ENCODE measurements at places on chromosomes 6 and 20.
A peak's percentile ranks its signal among the peaks of the same experiment; 100 is the strongest.

DNA sequence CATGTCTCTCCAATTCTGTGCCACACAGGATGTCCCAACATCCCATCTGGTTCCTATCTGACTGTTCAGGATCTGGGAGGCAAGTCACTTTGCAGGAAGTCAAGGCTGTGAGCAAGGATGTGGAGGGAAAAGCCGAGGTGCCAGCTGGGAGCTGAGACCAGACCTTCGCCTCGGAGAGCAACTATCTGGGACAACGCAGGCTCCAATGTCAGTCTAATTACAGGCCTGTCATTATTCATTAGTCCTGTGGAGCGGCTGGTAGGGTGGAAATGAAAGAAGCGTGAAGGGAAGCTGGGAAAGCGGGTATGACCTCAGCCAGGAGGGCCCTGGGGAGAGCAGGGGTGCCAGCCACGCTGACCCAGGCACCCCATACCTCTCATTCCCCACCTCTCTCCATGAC lies 147.3 kb downstream of the UNC5CL start:
- no peak for DNase-seq

- no peak for DNase-seq
Observed at GRCh38 chr6:75171986-75172385, 33.9 kb downstream of the COL12A1 start.

- no peak for DNase-seq
Observed at GRCh38 chr6:170045981-170046667, 244.8 kb downstream of the DLL1 start.

GRCh38 chr20:3258429-3258828 lies 19.4 kb upstream of the SLC4A11 start:
- DNase-seq: no peak

- no peak for DNase-seq
Observed at GRCh38 chr6:13660893-13661292, 45.8 kb downstream of the NOL7 start.

GRCh38 chr6:83490217-83490807 lies 22.0 kb upstream of the PRSS35 start:
- no peak for DNase-seq

- no peak for DNase-seq
Observed at GRCh38 chr6:104788400-104788799, 71.3 kb downstream of the HACE1 start.

DNA sequence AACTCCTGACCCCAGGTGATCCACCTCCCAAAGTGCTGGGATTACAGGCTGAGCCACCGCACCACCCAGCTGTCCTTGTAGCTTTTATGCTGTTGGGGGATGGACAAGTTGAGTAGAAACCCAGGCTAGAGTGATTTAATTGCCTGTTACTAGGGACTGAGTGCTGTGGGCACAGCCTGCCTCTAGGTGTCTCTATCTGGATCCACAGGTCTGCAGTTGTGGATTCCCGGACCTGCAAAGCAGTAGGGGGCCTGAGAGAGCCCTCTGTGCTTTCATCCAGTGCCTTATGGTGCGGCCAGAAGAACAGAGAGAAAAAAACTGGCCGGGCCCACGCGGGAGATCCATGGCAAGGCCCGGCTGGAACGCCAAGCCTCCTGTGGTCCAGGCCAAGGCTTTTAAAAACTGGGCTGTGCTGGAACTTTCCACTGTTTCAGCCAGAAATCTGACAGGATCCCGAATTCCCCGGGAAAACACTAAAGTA lies 5.2 kb downstream of the SIRPA start:
- no peak for DNase-seq

DNA sequence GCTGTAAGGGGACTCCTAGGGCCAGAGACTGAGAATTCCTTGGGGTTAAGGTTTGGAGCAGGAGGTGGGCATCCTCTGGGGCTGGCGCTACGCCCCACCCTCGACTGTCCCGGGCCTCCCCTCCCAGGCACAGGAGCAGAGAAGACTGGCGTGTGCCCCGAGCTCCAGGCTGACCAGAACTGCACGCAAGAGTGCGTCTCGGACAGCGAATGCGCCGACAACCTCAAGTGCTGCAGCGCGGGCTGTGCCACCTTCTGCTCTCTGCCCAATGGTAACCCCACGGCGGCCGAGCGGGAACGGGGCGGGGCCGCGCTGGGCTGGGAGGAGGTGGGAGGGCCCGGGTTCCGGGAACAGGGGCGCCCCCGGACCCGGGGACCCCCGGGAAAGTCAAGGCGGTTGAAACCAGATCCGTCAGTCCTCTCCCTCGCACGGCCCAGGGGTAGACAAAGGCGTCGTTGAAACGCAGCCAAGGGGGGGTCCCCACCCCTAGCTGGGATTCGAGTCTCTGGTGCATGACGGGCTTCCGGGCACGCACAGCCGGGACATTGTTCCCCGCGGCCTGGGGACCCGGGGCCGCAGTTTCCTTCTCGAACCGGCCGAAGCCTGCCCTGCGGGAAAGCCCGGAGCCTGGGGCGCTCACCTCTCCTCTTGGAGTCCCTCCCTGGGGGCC lies 844 bp downstream of the WFDC2 start:
- DNase-seq: no peak

DNA sequence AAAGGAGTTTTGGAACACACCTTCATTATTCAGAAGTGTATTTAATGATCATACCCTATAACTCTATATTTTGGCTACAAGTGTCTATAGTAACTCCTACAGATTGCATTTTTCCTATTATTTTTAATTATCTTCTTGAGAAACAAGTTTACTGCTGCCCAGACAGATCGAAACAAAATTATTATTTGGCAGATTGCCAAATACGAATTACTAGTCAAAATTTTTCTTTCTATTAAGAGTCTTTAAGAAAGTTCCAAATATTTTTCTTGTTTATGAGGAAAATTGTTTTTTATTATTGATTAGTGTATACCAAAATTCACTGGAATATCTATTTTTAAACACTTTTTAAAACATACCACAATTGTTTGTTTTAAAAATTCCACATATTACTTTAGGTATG lies 821.9 kb upstream of the SLC35B3 start:
- no peak for DNase-seq

GRCh38 chr6:130943738-130944137 lies 116.5 kb downstream of the SMLR1 start:
- no peak for DNase-seq

DNA sequence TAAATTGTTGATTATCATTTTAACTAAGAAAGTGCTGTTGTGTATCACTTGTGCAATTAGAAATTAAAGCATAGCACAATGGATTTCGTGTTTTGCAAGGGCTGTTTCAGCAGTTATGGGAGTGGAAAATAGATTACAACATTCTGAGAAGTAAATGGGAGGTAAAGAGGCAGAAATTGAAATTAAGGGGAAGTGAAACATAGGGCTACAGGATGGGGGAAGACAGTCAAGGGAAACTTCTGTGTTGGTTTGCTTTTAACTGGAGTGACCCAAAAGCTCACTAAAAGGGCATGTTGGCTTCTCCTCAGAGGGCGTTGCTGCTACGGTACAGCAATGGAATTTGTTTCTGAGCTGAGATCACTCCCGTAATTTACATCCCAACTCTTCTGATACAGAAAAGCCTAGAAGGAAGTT lies 147.5 kb downstream of the BCAS1 start:
- no peak for DNase-seq

DNA sequence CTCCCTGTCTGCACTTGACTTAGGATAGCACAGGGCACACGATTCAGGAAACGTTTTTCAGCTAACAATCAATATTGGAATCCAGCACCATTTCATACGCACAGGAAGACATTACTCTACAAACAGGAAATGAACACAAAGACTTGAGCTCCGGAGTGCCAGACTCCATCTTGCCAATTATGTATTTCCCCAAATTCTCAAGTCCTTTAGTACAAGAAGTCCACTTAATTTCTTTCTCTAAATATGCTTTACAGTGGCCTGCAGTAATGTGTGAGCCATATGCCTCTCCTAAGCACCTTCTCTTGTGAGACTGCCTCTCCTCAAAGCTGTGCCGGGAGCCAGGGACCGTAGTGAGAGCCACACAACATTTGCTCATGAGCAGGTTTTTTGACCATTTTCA lies 168.2 kb downstream of the THBS2 start:
- no peak for DNase-seq

DNA sequence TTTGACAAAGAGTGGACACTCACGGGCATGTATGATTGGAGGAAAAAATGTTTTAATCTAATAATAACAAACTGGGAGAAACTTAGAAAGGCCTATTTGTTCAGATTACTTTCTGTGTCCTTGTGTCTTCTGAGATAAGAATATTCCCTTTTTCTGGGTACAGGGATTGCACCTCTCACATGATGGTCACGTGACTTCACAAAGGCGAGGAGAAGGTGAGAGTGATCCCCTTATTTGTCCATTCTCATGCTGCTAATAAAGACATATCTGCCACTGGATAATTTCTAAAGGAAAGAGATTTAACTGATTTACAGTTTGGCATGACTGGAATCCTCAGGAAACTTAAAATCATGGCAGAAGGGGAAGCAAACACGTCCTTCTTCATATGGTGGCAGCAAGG lies 989.7 kb upstream of the FLRT3 start:
- no peak for DNase-seq

- no peak for DNase-seq
Observed at GRCh38 chr6:154277629-154278017, 79.0 kb downstream of the IPCEF1 start.

- no peak for DNase-seq
Observed at GRCh38 chr6:40377173-40377806, 209.9 kb downstream of the LRFN2 start.

DNA sequence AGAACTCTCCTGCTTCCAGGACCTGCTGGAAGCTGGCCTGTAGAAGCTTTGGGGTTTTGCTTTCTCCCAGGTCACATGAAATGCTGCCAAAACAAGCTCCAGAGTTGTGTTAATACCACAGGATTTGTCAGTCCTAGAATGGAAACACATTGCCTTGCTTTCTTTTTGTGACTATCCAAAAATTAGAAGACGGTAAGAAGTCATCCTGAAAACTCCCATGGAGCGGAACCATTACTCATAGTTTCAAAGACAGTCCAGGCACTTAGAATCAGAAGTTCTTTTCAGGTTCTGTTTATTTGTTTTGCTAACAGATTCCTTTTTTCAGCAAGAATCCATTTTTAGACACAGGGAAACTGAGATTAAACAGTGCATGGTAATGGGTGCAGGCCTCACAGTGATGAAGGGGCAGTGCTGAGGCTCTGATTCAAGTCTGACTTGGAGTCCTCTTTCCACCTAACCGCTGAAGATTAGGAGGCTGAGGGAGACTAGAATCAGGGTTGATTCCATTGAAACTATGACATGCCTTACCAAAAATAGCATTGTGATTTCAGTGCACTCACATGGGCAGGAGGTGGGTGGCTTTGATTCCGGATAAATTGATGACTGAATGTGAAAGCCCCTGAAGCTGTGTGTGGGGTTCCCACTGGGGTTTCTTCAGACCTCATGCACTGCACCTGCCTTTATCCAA lies 72.2 kb upstream of the NAA20 start:
- no peak for DNase-seq

GRCh38 chr6:148464319-148465010 lies 121.8 kb downstream of the SASH1 start:
- peak; percentile 71 for DNase-seq

DNA sequence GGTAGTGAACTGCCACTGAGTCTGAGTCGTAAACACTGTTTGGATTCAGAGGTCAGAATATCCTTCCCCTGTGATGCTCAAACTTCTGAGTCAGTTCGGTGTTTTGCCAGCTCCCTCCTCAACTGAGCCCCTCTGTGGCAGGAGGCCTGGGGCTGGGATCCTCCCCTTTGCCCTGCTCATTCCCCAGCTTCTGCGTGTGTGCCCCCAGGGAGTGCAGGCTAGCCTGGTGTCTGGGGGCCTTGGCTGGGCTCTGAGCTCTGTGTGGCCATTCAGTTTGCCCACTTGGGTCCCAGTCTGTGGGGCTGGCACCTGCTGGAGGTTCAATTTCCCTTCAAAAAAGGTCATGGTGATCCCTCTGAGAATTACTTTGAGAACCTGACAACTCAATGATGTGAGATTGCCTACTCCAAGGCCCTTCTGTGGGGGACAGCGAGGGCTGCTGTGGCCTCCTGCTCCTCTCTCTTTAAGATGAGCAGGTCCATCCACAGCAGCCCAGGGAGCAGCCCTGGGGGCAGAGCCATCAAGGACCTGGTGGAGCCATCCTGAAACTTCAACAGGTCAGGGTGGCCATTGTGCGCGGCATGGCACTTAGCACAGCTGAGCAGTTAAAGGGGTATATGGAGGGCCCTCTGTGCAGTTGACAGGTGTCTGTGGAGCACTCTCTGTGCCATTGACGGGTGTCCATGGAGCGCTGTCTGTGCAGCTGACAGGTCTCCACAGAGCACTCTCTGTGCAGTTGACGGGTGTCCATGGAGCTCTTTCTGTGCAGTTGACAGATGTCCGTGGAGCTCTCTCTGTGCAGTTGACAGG lies 147.2 kb downstream of the SYCP2 start:
- no peak for DNase-seq

GRCh38 chr20:60467771-60468170 lies 509.5 kb downstream of the CDH26 start:
- DNase-seq: no peak

DNA sequence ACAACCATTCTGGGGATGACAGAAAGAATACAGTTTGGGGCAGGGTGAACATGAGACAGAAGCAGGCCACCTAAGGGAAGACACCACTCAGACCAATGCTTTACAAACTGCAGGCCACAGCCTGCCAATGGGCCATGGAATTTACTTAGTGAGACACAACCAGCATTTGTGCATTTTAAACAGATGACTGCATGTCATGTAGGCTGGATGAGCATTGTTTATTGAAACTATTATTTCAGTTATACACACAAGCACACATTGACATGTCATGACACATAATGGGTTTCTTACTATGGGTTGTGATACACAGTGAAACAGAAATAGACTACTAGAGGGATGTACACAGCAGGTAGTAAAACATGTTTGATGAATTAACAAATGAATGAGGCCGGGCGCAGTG lies 8.0 kb downstream of the PGM3 start:
- no peak for DNase-seq

DNA sequence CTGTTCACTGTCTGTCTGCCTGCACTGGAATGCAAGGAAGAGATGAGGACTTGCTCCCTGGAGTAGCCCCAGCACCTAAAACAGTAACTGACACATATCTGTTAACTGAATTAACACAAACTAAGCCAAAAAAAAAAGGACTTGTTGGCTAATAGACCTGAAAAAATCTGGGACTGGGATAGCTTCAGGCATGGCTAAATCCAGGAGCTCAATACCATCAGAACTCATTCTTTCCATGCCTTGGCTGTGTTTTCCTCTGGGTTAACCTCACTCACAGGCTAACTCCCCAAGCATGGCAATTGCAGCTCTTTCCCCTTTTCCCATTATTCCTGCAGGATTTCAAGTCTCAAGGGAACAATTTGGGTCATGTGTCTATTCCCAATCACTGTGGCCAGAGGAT lies 21.6 kb upstream of the ARFGEF2 start:
- no peak for DNase-seq

DNA sequence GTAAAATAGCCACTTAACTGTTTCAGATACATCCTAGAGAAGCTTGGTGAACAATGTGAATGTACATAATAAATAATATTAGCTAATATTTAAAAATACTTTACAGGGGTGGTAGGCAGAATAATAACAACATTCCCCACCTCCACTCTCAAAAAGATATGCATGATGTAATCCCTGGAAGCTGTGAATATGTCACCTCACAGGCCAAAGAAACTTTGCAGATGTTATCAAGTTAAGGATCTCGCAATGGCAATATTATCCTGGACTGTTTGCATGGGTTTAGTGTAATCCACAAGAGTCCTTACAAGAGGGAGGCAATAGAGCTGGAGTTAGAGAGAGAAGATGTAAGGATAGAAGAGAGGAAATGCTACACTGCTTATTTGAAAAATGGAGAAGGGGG lies 7.0 kb upstream of the PTPRK start:
- DNase-seq: no peak

GRCh38 chr6:1103021-1103420 lies 208.9 kb upstream of the FOXQ1 start:
- no peak for DNase-seq

- peak; percentile 32 for DNase-seq
Observed at GRCh38 chr6:37741757-37742400, 44.2 kb upstream of the MDGA1 start.
